ENCODE measurements at places on chromosomes 11 and 22.

- DNase-seq: no peak
These were observed 216.2 kb downstream of the SNX19 start for GRCh38 chr11:130700092-130700491.

- DNase-seq: peak; percentile 65
These were observed 27.1 kb upstream of the TMA7B start for GRCh38 chr22:39932918-39933649.

- DNase-seq: no peak
These were observed 76.3 kb upstream of the IGLL5 start for GRCh38 chr22:22811016-22812009.

DNA sequence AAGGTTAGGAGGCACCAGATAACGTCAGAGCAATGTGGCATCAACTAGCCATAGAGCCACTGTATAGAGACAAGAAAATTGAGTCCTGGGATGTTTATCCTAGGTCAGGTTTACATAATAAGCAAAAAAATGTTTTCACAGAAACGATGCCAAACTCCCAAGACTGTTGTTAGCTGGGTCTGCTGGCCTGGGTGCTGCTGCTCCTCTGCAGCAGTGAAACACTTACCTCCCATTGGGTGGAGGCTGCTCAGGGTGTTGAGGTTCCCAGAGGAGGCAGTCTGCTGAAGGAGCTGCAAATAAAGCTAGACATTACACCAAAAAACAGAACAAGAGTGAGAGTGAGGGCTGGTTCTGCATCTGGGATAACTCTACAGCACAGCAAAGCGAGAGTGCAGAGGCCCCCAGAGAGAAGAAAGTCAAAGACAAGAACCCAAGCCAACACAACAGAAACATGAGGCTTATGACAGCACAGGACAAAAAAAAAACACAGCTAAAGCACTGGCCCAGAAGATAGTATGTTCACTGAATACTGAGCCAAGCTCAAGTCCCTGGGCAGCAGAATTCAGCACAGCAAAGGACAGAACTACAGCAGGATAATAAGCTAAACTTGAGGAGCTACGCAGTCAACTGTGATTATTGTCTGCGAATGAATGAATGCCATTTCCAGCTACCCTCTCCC, 29.9 kb upstream of the RAPSN start:
- DNase-seq: no peak

DNA sequence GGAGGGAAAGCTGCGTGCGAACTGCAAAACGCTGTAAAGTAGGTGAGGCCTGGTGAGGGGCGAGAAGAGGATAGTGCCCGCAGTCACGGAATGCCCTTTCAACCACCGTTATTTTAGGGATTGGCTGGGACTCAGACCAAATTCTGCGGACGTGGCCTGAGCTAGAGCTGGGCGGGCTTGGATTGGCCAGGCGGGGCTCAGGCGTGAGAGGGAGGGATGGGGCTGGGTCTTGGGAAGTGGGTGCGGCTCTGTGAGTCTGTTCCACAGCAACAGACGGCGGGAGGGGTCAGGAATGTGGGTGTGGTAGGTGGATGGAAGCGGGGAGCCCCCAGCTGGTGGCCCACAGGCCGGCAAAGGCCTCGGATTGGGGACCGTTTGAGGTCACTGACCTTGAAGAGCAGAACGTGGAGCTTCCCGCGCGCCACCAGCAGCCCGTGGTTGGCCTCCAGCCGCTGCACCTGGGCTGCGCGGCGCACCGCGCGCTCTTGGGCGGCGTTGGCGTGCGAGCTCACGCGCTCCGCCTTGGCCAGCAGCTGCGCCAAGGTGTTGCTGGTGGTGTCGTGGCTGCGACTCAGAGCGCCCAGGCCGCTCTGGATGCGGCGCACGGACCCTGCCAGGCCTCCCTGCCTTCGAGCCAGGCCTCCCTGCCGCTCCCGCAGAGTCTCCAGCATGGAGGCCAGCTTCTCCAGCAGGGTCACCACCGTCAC, 444 bp downstream of the CAVIN3 start:
- no peak for DNase-seq

- DNase-seq: no peak
These were observed 14.0 kb downstream of the APOBEC3B start for GRCh38 chr22:38996105-38996504.

DNA sequence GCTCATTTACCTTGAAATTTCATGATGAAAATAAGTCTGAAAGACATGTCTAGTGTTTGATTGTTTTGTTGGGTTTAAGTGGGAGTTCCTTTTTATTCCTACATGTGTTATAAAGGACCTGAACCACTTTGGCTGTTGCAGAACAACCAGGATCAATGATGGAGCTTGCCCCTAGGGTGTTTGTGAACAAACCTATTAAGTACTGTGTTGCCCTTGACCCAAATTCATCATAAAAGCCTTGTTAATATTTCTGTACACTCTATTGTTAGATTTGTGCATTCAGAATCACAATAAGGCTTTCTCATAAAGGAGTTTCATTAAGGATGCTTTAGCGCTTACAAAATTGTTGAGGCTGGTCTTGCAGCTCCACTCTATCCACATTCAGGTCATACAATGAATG, 452.6 kb downstream of the NELL1 start:
- DNase-seq: no peak

GRCh38 chr11:124745835-124746620, 6.0 kb downstream of the VSIG2 start:
- peak; percentile 52 for DNase-seq

GRCh38 chr11:58659404-58659803, 36.9 kb downstream of the CNTF start:
- DNase-seq: no peak

- DNase-seq: no peak
These were observed 33.7 kb downstream of the USP28 start for GRCh38 chr11:113841691-113842090.

- no peak for DNase-seq
These were observed 16.2 kb upstream of the BCR start for GRCh38 chr22:23164091-23164490.

DNA sequence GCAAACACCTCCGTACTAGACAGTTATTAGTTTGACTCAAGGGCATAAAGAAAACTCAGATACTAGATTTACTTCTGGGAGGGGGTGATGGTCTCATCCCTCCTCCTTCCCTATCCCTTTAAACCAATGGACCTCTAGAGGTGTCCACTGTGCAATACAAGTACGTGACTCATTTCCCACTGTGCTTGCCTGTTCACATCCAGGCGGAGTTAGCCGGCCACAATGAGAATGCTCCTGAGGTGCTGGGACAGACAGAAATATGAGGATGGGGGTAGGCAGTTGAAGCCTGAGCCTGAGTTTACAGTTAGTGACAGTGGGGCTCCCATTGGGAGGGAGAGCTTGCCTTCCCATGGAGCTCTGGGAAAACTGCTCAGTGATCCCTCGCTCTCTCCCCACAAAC, 8.4 kb upstream of the PMM1 start:
- no peak for DNase-seq

DNA sequence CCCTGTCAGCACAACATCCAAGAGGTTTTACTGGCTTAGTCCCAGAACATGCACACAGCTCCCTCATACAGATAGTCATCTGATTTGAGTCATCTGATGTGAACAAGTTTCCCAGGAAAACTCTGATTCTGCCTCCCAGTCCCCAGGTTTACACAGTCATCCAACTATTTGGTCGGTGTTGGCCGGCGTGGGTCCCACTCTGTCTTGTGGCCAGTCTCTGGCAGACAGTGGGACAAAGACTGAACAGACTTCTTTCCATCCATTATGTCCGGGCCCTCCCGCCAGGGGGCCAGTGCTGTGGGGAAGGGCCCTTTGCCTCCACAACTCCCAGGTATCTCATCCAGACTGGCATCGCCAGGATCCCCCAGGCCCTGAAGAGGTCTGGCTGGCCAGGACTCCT, 60.0 kb downstream of the BTG4 start:
- DNase-seq: no peak

DNA sequence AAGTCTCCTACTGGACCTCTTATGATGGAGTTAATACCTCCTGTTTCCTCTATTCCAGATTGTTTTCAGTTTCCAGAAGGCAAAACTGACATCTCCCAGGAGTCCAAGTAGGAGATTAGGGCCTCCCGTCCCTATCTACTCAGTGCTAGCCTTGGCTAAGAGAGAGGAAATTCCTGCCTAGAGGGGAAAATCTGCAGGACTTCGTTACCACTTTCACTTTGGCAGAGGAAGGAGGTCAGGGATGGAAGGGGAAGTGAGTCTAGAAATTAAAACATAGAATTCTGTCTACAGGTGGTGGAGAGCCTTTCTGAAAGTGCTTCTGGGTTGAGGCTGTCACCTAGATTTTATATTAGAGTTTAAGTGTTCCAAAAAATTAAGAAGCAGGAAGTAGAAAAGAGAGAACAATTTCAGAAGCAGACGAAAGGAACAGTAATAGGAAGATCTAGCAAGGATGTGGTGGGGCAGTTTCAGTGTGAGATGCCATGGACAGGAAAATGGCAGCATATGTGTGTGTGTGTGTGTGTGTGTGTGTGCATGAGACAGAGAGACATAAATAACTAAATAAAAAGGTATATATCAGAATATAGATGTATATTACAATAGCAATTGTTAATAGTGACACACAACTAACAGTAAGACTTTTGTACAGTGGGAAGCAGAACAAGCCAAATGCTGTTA, 2.4 kb upstream of the TRIM68 start:
- DNase-seq: peak; percentile 39

- DNase-seq: no peak
These were observed 225.5 kb upstream of the NARS2 start for GRCh38 chr11:78800096-78800690.

DNA sequence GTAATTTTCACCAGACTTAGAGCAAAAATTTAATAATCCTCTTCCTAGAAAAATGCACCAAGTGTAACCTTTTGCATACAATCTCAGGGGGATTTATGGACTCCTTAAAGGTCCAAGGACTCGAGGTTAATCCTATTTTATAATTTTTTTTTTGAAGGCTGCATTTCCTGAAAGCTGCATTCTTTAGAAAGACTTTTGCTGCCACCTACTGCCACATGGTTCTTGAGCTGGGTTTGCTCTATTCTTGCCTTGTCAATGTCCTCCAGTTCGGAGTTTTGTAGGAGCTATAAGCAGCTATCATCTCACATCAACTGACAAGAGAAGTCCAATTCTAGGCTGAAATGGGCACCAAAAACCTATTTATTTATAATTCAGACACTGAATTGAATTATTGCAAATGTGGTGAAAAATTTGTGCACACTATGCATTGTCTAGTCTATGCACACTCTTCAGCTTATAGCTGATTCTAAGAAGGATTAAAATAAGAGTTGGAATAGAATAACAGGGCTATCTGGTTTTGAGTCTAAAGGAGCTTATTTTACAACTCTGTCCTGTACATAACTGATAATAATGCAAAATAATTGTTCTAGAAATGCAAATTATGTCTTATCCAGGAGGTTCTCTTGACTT, 31.3 kb downstream of the TRAF6 start:
- peak; percentile 37 for DNase-seq

- no peak for DNase-seq
These were observed 30.4 kb downstream of the FADD start for GRCh38 chr11:70233511-70233934.

- DNase-seq: no peak
These were observed 21.3 kb downstream of the STX3 start for GRCh38 chr11:59776210-59777066.

- no peak for DNase-seq
These were observed 276.4 kb upstream of the PLET1 start for GRCh38 chr11:112537026-112537425.

DNA sequence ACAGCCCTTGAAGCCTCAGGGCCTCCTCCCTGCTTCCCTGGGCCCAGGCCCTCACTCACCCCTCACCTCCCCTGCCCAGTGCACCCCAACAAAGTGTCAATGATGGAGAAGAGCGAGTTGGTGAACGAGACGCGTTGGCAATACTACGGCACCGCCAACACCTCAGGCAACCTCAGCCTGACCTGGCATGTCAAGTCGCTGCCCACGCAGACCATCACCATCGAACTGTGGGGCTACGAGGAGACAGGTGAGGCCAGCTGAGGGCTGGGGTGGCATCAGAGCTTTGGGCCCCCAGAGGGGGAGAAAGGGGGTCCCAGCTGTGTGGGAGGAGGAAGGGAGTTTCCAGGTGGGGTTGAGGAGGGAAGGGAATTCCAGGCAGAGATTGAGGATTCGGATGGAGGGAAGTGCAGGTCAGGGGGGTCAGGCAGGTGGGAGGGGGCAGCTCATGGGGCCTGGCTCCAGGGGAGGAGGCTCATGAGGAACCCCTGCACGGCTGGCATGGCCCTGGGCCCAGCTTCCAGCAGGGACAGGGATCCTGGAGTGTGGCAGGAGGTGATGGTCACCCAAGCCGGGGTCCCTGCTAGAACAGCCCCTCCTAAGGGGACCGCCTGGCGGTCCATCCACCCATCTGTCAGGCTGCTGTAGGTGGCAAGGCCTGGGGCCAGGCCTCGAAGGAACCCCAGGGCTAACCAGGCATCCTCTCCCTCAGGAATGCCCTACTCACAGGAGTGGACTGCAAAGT, 2.9 kb downstream of the SUSD2 start:
- DNase-seq: no peak

DNA sequence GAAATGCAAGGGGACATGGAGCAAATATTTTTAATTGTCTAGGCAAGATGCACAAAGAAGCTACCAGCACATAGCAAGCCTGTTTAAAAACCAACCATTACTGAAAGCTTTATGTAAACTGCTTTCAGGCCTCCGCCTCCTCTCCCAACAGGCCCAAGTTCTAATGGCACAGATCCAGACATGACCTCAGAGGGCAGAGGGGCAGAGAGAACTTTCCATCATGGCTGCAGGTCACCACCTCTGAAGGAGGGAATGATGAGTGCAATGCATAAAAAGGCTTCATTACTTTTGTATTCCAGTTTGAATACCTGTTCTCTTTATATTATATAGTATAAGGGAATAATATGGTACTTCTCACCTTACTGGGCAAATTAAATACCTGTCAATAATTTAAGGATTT, 15.2 kb downstream of the DDX17 start:
- DNase-seq: no peak

GRCh38 chr11:11563200-11563975, 58.4 kb downstream of the GALNT18 start:
- DNase-seq: no peak

GRCh38 chr11:28242596-28242995, 134.4 kb downstream of the METTL15 start:
- DNase-seq: no peak

DNA sequence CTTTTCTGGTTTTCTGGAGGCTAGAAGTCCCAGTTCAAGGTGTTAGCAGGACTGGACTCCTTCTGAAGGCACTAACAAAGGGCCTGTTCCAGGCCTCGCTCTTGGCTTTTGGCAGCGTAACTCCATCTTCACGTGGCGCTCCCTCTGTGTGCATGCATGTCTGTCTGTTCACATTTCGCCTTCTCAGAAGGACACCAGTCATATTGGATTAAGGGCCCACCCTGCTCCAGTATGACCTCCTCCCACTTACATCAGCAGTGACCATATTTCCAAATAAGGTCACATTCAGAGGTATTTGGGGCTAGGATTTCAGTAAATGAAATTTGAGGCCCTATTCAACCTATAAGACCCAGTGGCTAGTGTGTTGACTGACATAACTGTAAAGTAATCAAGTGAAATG, 20.0 kb downstream of the APLP2 start:
- DNase-seq: no peak

- DNase-seq: no peak
These were observed 6.6 kb upstream of the TXNRD2 start for GRCh38 chr22:19948057-19948760.

GRCh38 chr22:47307326-47307725, 544.9 kb downstream of the TBC1D22A start:
- no peak for DNase-seq
